NCI-H2171 treated with DMSO at 0.1 percent for 48 hours (cell line): ENCODE measurements at places on chromosomes 1 and 21.

- DNase-seq, result no peak
Measured at GRCh38 chr1:94887603-94888171, 39.2 kb downstream of the CNN3 start.

- no peak for DNase-seq
Measured at GRCh38 chr1:41767534-41768525, 150.9 kb downstream of the HIVEP3 start.

DNA sequence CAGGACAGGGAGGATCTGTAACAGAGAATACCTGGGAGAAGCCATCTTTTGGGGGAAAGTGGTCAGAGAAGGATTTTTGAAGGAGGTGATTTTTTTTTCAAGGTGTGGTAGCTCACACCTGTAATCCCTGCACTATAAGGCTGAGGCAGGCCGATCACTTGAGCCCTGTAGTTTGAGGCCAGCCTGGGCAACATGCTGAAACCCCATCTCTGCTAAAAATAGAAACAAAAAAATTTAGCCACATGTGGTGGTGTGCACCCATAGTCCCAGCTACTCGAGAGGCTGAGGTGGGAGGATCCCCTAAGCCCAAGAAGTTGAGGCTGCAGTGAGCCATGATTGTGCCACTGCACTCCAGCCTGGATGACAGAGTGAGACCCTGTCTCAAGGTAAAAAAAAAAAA, 67.4 kb upstream of the ARTN start:
- no peak for DNase-seq

DNA sequence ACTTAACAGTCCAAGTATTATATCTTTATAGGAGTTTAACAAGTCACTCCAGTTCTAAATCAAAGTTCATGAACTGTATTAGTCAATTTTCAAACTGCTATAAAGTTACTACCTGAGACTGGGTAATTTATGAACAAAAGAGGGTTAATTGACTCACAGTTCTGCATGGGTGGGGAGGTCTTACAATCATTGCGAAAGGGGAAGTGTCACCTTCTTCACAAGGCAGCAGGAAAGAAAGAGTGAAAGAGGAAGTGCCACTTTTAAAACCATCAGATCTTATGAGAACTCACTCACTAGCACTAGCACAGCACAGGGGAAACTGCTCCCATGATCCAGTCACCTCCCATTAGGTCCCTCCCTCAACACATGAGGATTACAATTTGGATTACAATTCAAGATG, 70.0 kb downstream of the CLCA4 start:
- DNase-seq, result no peak

DNA sequence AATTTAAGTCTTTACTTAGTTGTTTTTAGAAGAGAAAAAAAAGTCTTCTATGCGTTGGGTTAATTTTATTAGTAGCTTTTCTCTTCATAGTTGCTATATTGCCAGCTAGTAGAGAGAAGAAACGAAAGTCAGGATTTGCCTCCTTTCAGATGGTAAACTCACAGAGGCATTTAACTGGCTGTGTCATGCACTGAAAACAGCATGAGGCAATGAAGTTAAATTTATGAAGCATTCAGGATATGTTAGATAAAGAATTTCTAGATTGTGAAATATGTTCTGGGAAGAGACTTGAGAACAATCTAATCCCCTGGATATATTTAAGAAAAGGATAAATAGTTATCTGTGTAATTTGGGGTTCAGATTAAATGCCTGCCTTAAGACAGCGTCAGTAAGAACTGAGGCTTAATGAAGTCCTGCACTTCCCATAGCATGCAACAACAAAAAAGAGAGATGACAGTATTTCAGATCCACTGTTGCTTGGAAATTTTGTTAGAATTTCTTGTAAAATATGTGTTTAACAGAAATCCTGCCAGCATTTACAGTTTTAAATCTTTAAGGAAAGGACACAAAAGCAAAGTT, 1.7 kb downstream of the ANGPTL1 start:
- no peak for DNase-seq

DNA sequence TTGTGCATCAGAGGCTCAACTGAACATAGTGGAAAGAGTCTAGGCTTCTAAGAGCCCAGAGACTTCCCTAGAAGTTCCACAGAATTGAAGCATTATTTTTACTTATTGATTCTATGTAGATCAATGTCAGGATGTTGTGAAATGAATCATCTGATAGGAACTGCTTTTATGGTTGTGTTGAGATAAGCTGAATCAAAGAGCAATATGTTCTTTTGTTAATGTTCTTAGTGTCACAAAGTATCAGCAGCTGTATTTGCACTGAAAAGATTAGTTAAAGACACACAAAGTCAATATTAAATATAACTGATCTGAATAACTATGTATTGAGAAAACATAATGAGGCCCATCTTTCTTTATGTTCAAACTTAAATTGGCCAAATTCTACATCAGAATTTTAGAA, 430.7 kb upstream of the ZRANB2 start:
- DNase-seq, result no peak
